ENCODE measurements at places on chromosomes 11 and 22.

GRCh38 chr11:35100013-35100383, 39.0 kb upstream of the CD44 start:
- DNase-seq = no peak

GRCh38 chr11:2443406-2443805, 908 bp downstream of the TRPM5 start:
- DNase-seq = no peak

DNA sequence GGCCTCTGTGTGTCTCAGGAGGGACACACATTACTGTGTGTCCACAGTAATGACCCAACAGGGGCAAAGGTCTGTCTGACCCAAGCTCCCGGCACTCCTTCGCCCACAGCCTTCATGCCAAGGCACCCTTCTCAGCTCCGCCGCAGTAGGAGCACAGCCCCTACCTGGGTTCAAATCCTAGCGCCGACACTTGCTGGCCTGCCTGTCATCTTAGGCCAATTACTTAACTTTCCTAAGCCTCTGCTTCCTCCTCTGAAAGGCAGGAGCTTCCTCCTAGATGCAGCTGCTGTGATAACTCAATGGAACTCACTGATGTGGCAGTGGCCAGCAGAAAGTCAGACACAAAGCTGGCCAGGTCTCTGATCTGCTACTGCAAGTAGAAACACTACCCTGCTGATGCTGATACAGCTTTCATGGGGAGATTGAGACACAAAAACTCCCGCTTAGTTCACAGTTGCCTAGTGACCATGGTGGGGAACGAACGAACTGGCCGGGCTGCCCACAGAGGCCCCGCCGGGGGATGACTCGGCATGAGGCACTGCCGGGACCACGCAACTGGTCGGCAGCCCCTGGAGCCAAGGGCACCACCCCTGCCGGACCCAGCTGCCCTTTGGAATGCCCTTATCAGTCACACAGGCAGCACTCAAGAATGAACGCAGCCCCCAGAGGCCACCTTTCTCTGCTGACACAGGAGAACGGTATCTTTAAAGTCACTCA, 8.1 kb downstream of the EHD1 start:
- peak; percentile 13 for DNase-seq

DNA sequence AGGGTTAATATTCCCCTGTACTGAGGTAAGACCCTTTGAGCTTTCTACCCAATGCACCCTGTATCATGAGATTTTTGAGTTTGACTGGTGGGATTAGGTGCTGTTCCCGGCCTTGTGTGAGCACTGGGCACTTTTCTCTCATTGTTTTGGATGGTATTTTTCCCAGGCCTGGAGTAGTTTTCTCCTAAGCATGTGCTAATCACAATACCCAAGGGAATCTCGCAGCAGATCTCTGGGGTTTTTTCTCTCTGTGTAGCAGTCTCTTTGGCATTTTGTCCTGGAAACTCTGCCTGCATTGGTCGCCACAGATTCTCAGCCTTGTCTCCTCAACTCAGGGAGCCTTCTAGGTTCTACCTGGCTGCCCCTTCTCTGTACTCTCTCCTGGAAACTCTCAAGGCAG, 19.9 kb downstream of the IGHMBP2 start:
- DNase-seq = no peak

DNA sequence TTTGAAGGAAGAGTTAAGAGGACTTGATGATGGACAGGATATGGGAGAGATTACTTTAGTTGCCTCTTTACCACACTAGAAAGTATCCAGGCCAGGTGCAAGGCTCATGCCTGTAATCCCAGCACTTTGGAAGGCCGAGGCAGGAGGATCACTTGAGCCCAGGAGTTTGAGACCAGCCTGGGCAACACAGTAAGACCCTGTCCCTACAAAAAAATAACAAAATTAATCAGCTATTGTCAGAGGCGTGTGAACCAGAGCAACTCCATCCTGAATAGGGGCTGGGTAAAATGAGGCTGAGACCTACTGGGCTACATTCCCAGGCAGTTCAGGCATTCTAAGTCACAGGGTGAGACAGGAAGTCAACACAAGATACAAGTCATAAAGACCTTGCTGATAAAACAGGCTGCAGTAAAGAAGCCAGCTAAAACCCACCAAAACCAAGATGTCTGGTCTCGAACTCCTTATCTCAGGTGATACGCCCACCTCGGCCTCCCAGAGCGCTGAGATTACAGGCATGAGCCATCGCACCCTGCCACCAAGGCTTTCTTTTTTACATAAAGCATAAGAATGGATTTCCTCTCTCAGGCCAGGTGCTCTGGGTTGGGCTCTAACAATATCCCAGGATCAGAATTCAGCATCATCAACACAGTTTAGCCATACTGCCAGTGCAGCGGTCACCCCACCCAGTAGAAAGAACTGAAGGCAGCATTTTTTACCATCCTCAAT, 17.8 kb downstream of the PI4KA start:
- no peak for DNase-seq

GRCh38 chr11:109795234-109795633, 298.0 kb upstream of the ZC3H12C start:
- no peak for DNase-seq

DNA sequence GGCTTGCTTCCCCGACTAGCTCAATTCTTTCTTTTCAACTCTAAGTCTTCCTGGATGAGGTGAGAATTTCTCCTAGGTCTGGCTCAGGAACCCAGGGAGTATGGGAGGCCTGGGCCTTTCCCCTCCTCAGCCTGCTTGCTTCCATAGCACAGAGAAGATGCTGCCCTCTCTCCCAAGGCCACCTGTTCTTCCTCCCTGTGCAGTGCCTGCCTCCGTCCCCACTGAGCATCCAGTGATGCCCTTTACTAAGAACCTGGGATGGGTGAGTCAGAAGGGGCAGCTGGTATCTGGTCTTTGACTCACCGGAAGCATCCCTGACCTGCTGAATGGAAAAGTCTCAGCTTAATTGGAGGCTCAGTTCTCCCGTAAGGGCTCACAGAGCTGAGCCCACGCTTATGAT, 607.9 kb downstream of the BUD13 start:
- DNase-seq = no peak

DNA sequence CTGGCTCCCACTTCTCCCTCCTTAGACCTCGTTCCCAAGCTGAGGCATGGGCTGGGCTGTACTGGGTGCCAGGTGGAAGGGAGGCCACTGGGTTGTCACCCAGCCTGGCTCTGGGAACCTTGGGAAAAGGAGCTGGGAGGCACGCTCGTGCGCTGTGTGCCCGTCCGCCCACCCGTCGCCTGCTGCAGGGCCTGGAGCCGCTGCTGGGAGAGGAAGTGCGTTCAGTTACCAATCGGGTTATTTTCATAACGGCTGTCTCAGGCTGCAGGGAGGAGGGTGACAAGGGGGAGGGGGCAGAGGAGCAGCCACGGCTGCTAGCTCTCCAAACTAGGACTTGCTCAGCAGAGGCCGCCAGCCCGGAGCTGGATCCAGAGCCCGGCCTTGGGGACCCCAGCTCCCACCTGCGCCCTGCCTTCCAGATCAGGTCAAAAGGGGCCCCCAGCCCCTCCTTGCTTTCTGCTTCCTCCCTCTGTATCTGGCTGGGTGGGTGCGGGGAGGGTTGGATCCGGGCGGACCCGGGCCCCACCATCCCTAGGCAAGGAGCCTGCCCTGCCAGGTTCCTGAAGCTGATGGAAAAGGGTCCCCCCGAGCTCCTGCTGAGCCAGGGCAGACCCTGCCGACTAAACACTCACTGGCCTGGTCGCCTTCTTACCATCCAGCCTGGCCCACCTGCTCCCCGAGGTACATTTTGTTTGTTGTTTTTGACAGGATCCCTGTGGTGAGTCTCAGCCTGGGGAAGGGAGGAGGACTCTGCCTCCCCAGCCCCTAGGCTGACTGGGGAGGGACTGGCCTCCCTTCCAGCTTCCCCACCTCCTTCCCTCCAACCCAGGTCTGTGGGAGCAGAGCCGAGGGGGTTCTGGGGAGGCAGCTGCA, 14.3 kb downstream of the DGKZ start:
- peak; percentile 97 for DNase-seq

DNA sequence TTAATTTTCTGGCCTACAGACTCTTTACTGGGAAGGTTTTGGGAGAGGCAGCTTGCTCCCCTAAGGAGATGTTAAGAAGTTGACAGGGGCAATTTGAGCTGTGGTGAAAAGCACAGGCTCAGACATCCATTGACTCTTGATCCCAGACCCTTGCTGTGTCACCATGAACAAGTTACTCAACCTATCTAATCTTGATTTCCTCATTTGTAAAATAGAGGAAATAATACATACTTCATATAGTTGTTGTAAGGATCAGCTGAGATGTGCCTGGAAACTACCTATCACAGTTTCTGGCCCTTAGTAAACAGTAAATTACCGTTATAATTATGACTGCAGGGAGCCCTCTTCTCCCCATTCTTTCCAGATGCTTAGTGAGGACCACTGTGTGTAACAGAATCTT, 16.6 kb upstream of the SCGB1D4 start:
- DNase-seq = no peak

- no peak for DNase-seq
These were observed 61.8 kb upstream of the PHF21B start for GRCh38 chr22:45071618-45072017.

DNA sequence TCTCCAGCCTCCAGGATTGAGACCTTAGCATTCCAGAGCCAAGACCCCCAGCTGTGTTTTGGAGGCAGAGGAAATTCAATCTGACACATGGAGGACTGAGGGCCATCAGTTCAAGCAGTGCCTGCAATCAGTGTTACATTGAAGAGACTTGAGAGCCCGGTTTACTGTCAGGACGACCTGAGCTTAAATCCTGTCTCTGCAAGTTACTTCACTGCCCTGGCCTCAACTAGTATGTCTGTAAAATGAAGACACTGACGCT, 35.1 kb downstream of the TRIM29 start:
- DNase-seq = no peak

DNA sequence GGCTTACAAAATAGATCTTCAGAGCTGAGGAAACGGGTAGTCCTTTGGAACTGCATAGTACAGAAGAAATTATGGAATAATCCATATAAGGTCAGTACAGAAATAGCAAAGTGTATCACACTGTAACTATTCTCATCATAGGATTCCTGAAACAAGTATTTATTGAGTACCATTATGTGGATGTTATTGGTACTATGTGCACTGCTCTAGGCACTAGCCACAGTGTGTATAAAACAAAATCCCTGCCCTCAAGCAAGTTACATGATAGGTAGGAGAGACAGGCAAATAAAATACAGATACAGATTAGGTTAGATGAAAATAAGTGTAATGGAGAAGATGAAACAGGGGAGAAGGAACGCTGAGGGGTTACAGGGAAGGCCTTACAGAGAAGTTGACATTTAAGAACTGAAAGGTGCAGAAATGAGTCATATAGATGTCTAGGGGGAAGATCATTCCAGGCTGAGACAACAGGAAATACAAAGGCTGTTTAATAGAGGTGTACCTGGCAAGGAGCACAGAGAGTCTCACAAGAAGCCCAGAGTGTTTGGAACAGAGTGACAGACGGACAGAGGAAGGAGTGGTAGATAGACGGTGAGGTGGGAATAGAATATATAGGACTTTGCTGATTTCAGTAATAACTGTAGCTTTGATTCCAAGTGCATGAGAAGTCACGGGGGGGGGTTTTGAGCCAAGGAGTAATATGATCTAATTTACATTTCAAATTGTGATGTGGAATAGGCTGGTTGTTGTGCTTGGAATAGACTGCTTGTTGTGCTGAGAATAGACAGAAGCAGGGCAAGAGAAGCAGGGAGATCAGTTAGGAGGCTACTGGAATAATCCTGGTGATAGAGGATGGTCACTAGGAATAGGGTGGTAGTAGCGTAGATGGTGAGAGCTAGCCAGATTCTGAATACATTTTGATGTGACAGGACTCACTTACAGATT, 13.7 kb downstream of the RNF141 start:
- no peak for DNase-seq

GRCh38 chr22:30541961-30542810, 4.4 kb downstream of the SEC14L6 start:
- DNase-seq = no peak

GRCh38 chr11:82906931-82907330, 5.4 kb downstream of the DDIAS start:
- DNase-seq = no peak

DNA sequence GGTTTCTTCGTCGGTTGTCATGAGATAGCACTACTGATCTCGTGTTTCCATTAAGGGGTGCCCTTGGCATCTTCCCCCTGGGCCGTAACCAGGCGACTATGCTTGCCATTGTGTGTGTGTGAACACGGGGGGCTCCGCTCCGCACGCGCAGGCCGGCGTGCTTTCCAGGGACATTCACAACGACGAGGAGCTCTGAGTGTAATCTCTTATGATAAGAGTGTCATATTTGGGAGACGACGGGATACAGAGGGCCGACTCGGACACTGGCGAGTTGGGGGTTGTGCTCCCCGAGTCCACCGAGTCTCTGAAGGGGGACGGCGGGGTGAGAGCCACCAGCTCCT, 170.9 kb upstream of the CTSC start:
- DNase-seq = no peak

DNA sequence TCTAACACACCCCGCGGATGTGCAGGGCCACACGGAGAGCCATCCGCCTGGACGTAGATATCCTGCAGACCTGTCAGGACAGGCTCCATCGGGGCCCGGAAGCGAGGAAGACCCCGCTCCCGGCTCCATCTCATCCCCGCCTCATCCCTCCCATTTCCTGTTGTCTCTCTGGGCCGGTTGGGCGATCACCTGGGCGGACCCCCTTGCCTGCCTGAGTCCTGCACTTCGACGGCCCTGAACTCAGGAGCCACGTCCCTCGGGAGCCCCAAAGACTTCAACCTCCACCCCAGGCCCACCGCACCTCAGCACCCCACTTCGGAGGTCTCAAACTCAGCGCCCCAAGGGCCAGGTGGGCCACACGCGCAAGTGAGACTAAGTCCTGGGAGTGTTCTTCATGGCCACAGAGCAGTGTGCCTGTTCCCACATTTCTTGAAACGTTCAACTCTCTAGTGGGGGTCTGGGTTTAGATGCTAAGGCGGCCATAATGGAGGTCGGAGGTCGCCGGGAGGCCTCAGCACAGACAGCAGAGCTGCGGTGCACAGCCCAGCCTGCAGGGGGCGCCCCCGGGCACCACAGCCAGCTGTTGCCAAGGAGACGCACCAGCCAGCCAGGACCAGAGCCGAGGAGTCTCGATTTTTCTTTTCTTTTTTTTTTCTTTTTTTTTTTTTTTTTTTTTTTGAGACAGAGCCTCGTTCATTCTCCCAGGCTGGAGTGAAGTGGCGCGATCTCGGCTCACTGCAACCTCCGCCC, 26.0 kb upstream of the FADD start:
- DNase-seq = no peak

DNA sequence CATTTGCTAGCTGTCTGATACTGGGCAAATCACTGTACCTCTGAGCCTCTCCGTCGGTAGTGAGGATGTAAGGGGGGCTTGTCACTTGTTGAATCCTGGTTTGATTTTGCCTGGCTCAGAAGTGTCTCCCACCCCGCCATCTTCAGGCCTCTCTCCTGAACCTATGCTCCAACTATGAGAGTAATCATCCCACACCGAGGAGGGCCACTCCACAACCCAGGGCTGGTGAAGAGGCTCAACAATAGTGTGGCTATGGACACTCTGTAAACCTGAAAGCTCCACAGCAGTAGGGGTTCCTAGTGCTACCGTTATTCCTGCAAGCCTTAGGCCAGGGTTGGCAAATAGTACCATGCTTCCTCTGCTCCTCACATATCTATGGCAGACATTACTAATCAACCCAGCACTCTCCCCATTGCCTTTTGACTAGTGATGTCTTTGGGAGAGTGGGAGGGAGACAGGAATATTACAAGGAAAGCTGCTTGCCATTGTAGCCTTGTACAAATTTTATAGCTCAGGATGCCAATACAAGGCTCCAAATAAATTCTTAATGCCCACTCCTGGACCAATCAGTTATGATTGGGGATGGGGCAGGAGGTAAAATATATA, 134.0 kb upstream of the TEAD1 start:
- no peak for DNase-seq

GRCh38 chr11:124481365-124482323, 36.1 kb upstream of the OR8B8 start:
- peak; percentile 34 for DNase-seq
